Heart right ventricle (tissue), 16 donors: ENCODE measurements at places on chromosomes 3 and 15. TPM values are rescaled to one million over a fixed set of nuclear protein-coding genes. Genes with fewer than 3 reads are reported as not detected.

GRCh38 chr3:11509173-11510000 is 134.3 kb downstream of the VGLL4 start:
- DNase-seq, result peak; percentile 71

Gene PPP1R14D
- total RNA-seq, result not detected

DNA sequence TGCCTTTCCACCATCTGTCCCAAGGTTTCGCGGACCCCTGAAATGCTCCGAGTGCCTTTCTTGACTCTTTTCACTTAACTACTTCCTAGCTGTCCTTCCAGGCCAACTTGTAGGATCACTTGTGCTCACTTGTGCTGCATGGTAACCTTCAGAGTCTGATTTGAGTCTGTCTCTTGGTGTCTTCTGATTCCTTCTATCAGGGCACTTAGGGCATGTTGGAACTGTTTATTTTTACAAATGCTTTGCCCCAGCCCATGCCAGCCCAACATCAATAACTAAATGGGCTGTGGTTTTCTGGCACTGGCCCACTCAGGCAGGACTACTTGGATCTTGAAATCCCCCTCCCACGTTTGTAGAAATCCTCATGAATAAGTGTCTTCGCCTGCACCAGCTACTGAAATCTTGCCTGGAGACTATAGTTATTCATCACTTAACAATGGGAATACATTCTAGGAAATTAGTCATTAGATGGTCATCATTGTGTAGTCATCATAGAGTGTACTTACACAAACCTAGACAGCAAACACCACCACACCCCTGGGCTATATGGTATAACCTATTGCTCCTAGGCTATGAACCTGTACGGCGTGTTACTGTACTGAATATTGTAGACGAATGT is 123.1 kb upstream of the STRIT1 start:
- no peak for DNase-seq

Gene SCN11A
- not detected for total RNA-seq

DNA sequence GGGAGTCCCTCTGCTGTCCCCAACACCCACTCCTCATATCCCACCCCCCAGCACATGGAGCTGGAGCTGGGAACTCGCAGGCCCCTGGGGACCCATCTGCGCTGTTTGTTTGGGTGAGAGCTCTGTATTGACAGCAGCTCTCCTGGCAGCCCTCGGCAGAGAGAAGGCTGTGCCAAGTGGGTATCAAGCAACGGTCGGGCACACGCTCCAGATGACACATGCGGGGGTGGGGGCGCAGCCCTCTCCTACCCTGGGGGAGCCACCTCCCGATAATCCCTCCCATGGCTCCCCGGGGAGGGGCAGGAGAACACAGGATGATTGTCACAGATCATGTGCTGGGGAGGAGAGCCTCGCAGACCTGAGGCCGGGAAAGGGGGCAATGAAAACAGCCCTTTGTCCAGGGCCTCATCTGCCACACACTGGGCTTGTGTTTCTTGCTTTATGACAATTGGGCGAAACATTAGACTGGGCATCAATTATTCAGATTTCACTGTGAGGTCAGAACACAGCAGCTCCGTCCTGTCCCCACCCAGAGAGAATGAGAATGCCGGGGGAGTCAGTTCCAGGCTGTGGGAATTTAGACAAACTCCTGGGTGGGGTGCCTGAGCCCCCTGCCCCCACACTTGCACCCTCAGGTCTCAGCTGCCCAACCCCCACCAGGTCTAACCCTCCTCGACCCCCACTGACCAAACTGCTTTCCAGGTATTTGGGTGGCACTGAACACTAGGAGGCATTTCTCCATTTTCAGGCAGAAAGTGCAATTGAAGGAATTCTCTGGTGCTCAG is 46.4 kb upstream of the KLF13 start:
- peak; percentile 11 for DNase-seq

GRCh38 chr3:155192957-155193746 is 100.3 kb downstream of the STRIT1 start:
- no peak for DNase-seq

DNA sequence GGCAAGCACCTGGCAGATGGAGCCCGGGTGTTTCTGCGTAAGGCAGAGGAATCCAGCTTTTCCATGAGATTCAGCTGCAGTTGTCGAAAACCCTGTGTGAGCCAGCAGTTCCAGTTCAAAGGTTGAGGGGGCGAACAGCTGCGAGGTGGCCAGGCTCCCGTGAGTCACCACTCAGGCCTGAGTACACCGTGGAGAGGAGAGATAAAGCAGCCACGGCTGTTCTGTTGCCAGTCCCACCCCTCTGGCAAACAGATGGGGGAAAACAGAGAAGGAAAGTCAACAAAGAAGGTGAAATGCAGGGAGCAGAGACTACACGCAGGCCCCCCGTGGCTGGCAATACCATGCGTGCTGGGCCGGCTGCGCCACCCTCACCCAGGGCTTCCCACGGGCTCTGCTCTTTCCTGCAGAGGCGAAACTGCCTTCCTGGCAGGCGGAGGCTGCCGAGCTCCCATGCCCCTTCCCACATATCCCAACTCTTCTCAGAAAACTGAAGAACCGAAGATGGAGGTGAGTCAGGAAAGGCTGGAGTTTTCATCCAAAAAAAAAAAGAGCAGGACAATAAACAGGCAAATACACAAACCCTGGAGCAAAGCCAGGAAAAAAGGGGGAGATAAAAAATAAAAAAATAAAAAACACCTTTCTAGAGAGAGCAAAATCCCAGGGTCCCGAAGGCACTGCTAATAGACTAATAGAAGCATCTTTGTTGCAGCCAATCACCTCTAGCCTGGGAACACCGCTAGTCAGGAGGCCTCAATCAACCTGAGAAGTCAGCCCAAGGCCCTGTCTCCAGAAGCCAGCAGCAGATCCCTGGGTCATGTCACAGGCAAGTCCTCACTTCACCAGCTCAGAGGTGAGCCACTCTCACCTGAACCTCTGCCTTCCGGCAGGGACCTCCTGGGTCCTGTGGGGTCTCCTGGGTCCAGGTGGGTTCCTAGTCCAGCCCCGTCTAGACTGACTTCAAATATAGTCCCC is 37.7 kb downstream of the FAM174B start:
- peak; percentile 66 for DNase-seq

DNA sequence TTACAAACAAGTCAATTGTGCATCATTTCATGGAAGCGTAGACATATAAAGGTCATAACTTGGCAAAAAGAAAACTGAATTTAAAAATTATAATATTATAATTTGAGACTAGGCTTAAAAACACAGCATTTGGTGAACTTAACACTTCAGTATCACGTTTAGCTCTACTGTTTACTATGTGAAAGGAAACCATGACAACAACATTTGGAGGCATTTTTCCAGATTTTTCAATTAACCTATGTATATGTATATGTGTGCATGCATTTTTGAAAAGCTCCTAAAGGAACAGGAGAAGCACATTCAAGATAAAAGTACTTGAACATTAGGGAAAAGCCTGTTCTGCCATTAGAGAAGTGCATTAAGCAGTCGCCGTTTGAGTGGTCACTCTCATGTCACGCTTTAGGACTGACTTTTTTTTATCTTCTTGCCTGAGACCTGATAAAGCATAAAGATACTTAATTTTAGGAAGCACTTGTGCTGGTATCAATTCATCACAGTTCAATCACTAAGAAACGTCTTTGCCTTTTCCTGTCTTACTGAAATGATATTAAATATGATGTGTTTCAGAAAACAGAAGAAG is 156.0 kb downstream of the NAALADL2 start:
- no peak for DNase-seq

DNA sequence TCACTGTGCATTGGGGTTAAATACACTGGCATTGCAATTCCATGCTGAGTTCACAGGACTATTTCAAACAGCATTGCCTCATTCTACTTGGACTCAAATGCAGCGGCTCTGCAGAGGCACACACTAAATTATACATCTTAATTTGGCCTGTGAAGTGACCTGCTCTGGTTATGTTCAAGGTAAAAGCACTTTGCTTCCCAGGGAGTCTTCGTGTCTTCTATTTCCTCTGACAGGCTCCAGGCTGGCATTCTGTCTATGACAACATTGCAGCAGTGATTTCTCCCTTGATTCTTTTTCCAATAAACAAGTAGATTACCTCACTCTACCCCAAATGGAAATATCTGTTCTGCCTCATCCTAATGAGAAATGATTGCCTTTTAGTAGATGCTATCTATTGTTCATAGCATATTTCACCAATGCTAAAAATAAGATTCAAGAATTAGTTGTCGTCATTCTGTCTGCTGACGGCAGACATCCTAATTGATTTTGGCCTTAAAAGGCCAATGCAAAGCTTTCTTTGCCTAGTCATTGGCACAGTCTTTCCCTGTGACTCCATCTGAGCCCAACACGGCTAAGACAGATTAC is 33.8 kb downstream of the FMN1 start:
- peak; percentile 31 for DNase-seq

Gene TMCO5A
- total RNA-seq, result not detected

Gene TMEM158
- total RNA-seq, result 0.64 TPM

DNA sequence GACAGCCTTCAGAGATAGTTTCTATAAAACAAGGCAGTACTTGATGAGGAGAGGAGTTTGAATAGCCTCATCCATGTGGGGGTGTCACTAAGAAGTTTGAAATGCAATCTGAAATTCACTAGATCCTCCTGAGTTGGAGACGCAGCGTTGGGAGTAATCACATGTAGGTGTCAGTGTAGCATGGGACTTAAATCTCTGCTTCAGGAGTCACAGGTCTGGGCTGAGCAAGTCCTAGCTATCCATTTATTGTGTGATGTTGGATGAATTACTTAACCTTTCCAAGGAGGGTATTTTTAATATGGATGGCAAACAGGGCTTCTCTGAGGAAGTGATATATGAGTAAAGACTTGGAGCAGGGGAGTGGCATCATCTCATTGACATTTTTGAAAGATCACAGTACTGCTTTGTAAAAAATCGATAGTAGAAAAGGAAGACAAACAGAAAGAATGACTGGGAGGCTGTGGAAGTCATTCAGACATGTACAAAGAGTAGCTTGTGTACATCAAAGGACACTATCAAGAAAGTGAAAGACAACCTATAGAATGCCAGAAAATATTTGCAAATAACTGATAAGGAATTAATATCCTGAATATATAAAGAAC is 17.1 kb downstream of the CP start:
- no peak for DNase-seq

DNA sequence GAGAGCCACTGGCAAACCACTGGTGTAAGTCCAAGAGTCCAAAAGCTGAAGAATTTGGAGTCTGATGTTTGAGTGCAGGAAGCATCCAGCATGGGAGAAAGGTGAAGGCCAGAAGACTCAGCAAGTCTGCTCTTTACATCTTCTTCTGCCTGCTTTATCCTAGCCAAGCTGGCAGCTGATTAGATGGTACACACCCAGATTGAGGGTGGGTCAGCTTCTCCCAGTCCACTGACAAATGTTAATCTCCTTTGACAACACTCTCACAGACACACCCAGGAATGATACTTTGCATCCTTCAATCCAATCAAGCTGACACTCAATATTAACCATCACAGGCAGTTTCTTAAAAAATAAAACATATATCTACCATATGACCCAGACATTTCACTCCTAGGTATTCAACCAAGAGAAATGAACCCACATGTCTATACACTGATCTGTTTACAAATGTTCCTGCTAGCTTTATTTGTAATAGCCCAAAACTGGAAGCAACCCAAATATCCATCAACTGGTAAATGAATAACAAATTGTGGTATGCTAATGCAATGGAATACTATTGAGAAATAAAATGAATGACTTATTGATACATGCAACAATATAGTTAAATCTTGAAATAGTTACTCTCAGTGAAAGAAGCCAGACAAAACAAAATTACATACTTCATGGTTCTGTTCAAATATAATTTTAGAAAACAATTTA is 373.8 kb downstream of the ZNF385D start:
- no peak for DNase-seq
